GM19239 (cell line): ENCODE measurements at places on chromosomes 6 and 20.

DNA sequence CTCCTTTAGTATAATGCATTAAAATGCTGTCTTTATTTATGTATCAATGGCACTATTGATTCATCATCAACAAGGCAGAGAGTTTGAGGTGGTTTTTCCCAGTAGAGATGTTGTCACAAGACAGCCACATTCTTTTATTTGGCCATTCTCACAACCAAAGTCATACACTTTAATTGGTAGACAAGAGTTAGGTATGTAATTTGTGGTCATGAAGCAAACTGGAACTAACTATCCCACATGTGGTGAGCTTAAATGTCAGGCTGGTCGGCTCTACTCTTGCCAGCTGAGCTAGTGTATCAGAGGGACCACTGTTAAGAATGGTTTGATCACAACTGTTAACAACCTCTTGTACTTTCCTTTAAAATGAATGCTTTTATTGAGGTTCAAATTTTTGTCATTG is 714.6 kb downstream of the CD109 start:
- DNase-seq, result no peak

GRCh38 chr6:2351807-2352431 is 106.5 kb upstream of the GMDS start:
- DNase-seq, result no peak

- no peak for DNase-seq
Observed at GRCh38 chr20:49786196-49786595, 26.4 kb upstream of the SLC9A8 start.

DNA sequence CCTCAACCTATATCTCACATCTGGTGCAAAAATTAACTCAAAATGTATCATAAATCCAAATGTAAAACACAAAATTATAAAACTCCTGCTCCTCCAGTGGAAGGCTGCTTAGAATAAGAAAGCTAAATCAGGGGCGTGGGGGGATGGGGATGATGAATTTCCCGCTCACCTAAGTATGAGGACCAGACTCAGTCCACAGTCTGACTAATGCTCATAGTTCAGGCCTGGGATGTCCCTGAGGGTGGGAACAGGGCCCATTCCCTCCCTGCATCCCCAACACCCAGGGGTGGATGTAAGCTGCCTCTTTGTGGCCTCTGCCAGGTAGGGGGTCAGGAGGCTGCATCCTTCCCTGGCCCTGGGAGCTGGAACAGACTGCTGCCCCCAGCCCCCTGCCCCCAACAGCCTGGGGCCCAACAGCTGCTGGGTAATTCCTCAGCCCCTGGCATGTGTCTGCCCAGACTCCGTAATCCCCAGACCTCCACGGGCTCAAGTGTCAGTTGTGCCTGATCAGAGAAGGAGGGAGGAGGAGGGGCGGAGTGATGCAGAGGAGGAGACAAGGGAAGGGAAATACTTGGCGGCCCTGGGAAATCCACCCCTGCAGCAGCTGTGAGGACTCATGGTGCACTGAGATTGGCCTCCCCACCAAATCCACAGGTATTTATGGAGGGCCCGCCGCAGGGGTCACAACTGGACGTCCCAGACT is 224.5 kb downstream of the PREX1 start:
- DNase-seq, result no peak

GRCh38 chr6:107676042-107676441 is 148.1 kb downstream of the SCML4 start:
- DNase-seq, result no peak

- DNase-seq, result no peak
Observed at GRCh38 chr20:16486532-16486931, 86.7 kb downstream of the KIF16B start.

GRCh38 chr20:43833511-43834395 is 80.9 kb upstream of the TOX2 start:
- no peak for DNase-seq

GRCh38 chr6:136641873-136642465 is 91.7 kb upstream of the MAP7 start:
- no peak for DNase-seq

DNA sequence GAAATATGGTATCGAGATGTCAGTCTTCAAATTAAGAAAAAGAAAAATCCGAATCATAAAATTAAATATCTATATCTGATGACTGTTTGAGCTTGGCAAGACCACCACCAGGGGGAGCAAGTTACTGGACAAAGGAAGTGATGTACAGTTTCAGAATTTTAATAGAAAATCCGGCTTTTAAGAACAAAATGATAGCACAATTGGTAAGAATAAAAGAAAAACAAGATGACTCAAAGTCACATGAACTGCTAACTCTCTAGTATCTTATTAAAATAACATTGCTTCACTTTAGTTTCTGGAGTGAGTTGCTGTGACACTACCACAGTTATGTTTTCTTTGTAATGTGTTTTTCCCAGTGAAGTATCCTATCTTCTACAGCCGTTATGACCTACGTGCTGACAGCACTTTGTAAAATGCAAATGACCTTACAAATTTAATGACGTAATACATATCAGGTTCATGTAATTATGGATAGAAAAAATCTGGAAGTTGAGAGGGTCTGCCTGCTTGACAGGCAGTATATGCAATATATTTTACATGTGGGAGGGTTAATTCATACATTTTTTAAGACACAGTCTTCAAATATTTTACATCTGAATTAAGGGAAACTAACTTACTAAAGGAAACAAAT is 405.3 kb upstream of the HS3ST5 start:
- DNase-seq, result peak; percentile 7

DNA sequence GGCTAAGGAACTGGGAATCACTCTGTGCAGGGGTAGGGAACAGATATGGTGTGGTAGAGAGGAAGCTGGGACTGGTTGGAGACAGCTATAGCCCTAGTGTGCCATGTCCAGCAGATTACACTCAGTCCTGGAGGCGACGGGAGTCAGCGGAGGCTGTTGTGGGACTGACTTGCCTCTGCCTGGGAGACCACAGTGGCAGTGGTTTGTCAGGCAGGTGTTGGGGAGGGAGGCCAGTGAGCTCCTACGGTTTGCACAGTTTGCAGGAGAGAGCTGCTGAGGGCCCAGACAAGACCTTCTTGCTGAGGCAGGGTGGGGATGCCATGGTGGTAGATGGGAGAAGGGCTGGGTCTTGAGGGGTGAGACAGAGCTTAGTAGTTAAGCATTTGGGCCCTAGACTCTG is 4.9 kb downstream of the PLCG1 start:
- DNase-seq, result no peak

- no peak for DNase-seq
Observed at GRCh38 chr6:84623956-84624680, 140.3 kb downstream of the TBX18 start.

DNA sequence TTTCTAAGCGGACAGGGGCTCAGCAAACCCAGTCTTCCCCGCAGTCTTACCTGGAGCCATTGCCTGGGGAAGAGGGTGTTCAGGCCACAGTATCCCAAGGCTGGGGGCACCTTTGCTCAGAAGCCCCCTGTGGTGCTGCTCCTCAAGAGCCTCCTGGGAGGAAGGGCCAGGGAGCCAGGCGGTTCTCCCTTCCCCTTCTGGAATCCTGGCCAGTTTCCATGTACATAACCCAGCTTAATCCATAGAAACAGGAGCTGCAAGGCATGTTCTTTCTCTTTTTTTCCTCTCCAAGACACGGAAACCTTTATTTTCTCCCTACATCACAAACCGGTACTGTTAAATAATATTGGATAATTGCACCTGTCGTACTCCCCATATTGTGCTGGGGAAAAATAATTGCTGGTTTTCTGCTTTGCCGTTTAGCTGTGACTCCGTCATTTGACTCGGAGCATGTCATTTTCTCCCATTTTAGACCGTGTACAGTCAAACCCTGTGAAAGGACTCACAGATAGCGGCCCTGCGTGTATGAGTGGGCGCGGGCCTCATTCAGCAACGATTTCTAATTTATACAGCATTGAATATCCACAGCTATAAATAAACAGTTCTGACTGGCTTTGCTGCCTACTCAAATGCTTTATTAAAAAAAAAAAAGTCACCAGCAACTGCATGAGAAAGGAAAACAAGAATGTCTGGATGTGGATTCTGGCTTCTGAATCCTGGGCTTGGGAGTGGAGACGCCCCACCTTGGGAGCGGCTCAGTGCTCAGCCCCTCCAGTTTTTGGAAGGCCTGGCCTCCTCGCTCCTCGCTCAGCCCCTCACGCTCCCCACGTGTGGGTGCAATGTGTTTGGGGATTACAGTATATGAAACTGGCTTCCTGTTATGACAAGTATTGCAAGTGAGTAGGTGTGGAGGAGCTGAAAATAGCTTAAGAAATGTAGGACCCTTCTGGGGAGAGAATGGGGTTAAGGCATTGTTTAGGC is 67.3 kb downstream of the ADTRP start:
- DNase-seq, result no peak

DNA sequence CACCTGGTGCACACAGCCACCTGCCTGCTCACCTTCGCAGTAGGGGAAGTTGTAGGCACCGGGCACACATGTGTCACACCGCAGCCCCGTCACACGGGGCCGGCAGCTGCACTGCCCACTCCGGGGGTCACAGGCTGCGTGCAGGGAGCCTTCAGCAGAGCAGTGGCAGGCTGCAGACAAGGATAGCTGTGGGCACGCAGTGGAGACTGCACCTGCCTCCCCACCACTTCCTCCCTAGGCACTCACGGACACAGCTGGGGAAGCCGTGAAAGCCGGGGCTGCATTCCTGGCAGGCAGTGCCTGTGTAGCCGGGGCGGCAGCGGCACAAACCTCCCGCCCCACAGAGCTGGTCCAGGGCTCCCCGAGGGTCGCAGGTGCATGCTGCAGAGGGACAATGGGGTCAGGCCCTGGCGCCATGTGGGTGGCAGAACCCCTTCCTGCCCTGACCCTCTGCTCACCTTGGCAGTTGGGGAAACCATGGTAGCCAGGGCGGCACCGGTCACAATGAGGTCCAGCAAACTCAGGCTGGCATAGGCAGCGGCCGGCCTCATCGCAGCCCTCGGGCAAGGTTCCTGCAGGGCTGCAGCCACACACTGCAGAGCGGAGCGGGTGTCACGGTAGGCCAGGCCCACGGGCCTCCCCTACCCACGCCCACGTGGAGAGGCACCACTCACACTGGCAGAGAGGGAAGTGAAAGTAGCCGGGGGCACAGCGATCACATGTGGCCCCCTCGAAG is 29.4 kb downstream of the LAMA5 start:
- peak; percentile 56 for DNase-seq

- no peak for DNase-seq
Observed at GRCh38 chr6:110266996-110267395, 86.8 kb downstream of the CDC40 start.

DNA sequence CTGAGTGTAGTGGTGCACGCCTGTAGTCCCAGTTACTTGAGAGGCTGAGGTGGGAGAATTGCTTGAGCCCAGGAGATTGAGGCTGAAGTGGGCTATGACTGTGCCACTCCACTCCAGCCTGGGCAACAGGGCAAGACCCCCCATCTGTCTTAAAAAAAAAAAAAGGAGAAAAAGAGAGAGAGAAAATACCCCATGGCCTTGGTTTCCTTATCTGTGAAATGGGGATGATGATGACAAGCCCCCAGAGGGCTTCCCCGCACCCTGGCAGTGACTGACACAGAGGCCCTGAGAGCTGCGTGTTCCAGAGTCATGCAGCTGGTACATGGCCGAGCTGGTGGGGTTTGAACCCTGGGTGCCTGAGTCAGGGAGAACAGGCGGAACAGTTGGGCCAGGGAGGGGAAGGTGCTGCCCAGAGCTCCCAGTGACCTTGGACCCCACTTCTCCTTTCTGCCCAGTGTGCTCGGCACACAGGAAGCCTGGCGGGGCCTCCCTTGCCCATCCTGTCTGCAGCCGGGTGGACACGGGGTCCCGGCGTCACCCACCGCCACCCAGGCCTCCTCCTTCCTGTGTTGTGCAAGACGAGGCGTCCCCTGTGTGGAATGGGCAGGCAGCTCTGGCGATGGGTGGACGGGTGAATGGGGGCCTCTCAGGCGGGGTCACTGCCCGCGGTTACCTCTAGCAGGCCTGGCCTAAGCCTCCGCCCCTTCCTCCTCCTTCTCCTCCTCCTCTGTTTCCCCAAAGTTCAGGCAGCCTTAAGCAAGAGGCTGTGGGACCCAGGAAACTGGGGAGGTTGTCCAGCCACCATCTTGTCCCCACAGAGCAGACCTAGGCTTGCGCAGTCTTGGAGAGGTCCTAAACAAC is 84.2 kb downstream of the CEBPB start:
- DNase-seq, result no peak

DNA sequence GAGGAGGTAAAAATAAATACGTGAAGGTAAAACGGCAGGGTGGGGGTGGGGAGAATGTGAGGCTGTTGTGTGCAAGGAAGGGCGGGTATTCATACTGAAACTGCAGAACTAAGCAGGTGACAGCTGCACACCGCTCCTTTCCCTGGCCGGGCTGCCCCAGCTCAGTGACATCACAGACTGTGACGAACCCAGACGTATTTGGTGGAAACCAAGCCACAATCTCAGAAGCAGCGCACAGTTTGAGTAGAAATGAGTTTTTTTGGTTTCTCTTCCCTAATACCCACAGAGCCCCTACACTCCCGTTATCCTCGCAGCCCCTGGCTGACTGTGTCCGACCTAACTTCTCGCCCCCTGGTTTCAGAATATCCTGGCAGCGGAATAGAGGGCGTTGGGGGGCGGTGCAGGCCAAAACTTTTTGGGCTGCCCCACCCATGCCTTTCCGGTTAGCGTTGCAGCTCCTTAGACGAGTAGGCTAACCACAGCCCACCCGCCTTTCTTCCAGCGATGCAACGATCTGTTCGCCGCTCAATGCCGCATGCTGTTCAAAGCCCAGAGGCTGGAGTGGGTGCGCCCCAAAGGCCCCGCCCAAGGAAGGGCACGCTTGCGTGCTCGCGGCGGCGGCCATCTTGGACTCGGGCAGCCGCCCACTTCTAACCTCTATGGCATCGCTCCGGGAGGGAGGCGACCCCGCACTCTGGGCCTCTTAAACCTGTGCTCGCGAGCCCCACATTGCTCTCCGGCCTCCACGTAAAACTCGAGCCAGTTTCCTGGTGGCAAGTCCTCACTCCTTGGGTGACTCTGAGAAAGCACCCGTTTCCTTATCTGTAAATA is 9.1 kb downstream of the BAK1 start:
- peak; percentile 95 for DNase-seq

DNA sequence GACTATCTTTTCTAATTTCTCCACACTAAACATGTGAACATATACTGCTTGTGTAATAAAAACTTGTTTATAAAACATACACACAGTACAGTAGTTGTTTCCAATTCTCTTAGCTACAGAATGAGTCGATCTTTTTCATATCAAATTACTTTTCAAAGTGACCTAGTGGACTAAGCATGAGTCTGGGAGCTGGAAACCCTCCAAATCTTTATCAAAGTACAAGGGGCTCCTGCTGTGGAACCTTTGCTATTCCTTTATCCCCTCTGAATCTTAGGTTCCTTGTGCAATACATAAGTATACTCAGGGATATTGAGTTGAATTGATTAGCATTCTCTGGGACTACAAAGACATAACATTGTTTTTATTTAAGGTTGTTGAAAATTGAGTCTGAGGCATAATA is 48.7 kb upstream of the TAB2 start:
- DNase-seq, result no peak
